ENCODE measurements at places on chromosomes 2 and 18.

DNA sequence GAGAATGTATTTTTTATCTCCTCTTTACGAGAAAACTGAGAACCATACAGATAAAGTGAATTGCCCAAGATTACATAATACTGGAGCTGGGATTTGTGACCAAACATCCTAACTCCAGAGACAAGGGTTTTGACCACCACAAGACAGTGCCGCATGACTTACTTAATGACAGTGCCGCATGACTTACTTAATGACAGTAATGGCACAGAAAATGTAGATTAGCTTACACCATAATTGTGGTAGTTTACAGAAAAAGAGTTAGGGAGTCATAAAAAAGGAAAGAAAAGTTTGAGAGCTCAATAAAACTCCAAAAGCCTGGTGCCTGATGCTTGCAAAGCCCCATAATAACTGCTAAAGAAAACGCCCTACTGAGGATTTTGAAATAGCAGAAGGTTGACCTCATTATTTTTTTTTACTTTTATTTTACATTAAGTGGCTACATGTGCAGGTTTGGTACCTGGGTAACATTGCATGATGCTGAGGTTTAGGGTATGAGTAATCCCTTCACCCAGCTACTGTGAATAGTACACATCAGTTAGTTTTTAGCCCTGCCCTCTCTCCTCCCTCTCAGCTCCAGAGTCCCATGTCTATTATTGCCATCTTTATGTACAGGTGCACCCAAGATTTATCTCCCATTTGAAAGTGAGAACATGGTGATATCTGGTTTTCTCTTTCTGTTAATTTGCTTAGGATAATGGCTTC is 310.0 kb upstream of the UBE2E3 start:
- DNase-seq: no peak

DNA sequence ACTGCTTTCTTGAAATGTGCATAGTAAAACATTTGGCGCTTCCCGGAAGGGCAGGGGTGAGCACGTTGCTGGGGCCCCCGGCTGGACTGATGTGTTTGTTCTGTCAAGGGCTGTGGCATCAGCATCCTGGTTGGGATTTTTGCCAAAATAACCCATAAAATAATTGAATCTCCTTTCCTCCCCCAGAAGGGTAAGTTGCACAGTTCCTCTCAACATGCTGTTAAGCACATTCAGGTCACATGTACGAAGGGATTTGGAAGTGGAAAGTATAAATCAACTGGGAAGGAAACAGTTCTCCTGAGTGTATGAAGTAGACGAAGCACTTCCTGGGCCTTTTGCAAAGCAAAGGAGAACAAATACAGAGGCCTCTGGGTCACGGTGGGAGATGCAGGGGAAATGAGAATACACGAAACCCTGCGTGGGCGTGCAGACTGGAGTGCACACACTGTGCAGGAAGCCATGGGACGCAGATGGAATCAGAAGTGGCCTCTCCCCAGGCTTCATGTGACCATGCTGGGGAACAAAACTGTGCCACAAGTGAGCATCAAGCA is 183.9 kb downstream of the LPIN1 start:
- DNase-seq: no peak

DNA sequence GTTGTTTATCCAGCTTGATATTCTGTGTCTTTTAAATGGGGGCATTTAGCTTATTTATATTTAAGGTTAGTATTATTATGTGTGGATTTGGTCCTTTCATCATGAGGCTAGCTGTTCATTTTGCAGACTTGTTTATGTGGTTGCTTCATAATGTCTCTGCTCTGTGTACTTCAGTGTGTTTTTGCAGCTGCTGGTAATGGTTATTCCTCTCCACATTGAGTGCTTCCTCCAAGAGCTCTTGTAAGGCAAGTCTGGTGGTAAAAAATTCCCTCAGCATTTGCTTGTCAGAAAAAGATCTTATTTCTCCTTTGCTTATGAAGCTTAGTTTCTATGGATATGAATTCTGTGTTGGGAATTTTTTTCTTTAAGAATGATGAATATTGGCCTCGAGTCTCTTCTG is 47.8 kb upstream of the NT5C1B start:
- DNase-seq: no peak

DNA sequence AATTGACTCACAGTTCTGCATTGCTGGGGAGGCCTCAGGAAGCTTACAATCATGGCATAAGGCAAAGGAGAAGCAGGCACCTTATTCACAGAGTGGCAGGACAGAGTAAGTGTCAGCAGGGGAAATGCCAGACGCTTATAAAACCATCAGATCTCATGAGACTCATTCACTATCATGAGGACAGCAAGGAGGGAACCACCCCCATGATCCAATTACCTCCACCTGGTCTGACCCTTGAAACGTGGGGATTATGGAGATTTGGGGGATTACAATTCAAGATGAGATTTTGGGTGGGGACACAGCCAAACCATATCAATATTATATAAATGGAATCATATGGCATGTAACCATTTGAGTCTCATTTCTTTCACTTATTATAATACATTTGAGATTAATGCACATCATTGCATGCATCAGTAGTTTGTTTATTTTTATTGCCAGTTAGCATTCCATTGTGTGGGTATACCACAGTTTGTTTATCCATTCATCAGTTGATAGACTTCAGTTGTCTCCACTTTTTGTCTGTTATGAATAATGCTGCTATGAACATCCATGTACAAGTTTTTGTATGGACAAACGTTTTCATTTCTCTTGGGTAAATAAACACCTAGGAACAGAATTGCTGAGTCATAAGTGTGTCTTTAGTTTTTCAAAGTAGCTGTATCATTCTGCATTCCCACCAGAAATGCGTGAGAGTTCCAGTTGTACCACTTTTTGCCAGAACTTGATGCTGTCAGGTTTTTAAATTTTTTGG is 5.8 kb upstream of the SRBD1 start:
- DNase-seq: no peak

DNA sequence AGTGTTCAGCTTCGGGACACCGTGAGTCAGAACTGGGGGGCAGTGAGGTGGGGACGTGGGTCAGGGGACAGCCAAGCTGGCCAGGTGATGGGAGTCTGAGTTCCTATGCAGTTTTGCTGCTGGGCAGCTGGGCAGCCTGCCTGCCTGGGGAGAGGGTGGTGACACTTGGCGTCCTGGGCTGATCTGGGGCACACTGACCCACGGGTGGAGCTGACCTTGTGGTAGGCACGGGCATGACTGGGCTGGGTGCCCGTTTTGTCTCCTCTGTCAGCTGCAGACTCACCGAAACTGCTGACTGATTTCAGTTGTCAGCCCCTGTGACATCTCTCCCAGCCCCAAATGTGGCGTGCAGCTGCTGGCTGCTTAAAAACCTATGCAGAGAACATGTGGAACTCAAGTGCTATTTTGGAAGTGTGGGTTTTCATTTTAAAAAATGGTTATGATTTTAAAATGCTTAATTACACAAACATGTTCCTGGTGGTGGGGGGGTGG is 32.6 kb upstream of the E2F6 start:
- DNase-seq: no peak

DNA sequence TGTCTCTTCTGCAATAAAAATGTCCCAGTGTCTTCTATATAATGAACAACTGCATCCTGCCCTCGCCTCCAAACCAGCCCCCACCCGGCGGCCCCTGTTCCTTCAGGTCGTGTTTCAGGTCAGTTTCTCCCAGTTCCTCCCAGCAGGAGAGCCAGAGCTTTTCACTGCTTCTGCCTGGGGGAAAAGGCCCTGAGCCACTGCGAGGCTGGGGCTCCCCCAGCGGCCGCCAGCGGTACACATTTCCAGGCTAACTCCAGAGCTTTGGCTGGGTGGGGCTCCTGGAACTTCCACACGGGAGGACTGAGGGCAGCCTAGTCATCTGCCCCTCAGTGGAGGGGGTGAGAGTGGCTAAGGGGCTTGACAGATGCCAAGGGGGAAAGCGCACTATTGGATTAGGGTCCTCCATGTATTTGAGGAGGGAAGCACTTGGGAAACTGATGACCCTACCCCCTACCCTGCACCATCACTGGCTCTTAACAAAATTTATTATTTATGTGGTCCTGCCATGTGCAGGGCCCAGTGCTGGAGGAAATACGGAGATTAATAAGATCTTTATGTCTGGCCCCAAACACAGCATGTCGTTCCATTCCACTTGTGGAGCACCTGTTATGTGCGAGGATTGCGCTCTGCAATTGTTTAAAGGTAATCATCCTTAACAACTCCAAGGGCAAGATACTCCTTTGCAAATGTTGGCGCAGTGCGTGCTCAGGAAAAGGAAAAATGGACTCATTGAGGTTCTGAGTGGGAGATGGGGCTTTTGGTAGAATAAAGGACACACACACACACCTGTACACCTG is 17.3 kb upstream of the CYS1 start:
- DNase-seq: peak; percentile 49

Measured in NCI-H748 treated with DMSO at 0.1 percent for 48 hours (cell line).